ENCODE measurements at places on chromosomes 6 and 20.

DNA sequence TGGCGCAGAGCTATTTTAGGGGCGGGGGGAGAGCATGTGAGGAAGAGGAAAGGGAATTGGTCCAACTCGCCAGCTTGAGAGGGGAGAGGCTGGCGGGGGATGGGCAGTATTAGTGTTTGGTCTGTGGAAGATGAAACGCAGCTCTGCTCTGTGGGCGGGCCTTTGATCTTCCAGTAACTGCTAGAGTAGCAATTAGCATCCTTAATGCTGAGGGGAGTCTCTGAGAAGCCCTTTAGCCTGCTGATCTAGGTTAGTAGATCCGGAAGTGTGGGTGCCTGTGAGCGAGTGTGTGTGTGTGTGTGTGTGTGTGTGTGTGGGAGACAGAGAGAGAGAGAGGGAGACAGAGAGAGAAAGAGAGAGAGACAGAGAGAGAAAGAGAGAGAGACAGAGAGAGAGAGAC, 117.2 kb upstream of the BACH2 start:
- no peak for DNase-seq

DNA sequence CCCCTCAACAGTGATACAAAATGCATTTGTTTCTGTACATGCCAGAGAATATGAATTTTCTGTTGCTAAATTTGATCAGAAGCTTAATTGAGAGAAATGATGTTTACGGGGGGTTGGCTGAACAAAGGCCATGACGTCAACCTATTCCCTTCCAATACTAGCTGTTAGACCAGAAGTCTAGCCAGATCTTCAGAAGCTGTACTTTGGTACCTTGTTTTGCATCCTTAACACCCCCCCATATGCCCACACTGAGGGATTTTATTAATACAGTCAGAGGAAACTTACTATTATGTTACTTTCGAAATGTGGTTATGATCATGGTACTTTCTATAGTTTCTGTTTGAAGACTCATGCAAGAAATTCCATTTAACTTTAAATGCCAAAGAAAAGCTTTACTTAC, 3.1 kb downstream of the NCOA7 start:
- DNase-seq, result no peak

- DNase-seq, result no peak
Observed at GRCh38 chr6:4939241-4939640, 64.6 kb downstream of the RPP40 start.

- DNase-seq, result no peak
Observed at GRCh38 chr20:2690718-2691117, 1.9 kb upstream of the EBF4 start.

GRCh38 chr20:25318471-25319240, 70.8 kb downstream of the PYGB start:
- no peak for DNase-seq

GRCh38 chr6:100203400-100203799, 209.4 kb upstream of the MCHR2 start:
- peak; percentile 31 for DNase-seq

- DNase-seq, result no peak
Observed at GRCh38 chr20:63230800-63231268, 4.9 kb upstream of the BIRC7 start.

GRCh38 chr6:21271428-21272155, 322.0 kb upstream of the SOX4 start:
- DNase-seq, result no peak

DNA sequence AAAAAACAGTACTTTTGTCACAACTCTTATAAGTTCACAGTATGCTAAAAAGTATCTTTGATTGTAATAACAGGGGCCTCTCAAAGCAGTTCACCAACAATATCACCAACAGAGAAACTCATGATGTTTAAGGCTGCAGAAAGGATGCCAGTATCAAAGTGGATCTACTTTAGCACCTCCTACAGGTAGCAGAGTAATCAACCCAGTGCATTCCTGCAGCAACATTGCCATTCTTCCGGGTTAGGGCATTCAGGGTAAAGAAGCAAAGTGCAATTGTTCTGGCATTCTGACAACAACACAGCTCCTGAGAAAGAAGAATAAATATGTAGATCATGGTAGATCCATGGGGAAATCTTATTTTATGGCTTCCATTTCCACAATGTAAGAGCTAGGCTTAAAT, 7.6 kb upstream of the SLC17A4 start:
- DNase-seq, result no peak

GRCh38 chr20:15138548-15139126, 801.2 kb upstream of the FLRT3 start:
- DNase-seq, result no peak

DNA sequence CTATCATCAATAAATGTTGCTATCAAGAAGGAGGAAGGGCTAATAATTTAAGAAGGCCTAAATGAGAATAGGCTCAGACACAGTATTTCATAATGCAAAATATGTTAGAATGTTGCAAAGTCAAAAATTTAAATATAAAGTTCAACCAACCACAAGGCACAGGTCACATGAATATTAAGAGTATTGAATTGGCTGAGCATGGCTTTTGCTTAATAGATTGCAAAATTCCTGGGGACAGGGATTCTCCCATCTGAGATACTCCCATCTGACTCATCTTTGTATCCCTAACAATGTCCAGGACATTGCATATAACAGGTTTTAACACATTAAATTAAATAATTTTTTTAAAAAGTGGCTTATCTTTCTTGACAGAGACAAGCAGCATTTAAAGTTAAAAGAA, 32.9 kb upstream of the UTRN start:
- DNase-seq, result no peak

DNA sequence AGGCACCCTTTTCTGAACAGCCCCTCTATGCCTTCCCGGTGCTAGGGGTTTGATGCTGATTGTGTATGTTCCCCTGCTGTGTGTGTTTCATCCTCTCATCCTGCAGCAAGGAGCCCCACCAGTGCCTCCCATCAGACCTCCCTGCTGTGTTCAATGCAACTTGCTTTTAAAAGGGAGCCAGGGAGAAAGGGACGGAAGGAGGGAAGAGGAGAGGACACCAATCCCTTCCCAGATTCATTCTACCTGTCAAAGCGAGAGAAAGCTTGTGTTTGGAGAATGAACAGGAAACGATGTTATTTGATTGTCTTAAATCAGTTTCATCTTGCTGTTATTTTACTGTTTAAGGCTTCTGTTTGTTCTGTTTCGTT, 259.2 kb downstream of the ADGB start:
- no peak for DNase-seq

- DNase-seq, result no peak
Observed at GRCh38 chr20:49280463-49281058, 2.7 kb upstream of the ZNFX1 start.

DNA sequence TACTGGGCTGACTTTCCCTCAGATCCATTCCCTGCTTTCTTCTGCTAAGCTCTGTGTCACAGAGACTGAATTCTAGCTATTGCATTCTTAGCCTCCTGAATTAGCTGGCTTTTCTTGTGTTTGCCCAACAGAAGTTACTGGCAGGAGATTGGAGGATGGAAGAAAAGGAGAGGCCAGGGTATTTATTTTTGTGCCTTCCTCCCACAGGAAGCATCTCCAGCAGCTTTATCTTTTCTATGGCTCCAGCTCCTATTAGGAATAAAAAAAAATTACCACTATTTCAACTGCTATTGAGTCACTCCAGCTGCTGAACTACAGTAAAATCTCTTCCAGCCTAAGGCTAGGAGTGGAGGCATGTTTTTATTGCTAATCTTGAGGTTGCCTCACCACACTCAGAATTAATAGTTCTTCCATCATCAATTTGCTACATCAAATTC, 492.4 kb downstream of the RFPL4B start:
- DNase-seq, result no peak

- no peak for DNase-seq
Observed at GRCh38 chr20:3803854-3804253, 7.7 kb downstream of the CDC25B start.

DNA sequence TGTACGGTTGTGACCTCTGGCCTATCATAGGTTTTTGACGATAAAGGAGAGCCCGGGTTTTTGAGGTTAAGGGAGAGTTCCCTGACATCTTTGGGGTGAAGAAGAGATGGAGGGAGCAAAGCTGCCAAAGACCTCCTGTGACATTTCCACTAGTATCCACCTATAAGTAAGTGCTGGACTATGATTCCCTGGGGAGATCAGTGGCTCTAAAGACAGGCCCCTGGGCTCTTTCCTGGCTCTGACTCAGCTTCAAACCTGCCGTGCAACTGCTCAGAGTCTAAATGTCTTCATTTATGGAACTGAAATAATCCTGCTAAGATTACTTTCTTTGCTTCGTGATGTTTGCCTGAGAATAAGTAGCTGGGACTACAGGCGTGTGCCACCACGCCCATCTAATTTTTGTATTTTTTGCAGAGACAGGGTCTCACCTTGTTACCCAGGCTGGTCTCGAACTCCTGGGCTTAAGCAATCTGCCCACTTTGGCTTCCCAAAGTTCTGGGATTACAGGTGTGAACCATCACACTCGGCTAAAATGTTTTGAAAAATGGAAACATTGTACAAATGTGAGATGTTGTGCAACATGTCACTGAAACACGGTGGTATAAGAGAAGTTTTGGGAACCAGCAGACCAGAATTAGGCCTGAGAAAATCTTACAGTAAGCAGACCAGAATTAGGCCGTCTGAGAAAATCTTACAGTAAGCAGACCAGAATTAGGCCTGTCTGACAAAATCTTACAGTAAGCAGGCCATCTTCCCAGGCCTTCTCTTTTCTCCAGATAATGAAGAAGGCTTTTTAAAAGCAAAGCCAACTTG, 1.1 kb upstream of the PAQR8 start:
- DNase-seq, result no peak

- DNase-seq, result no peak
Observed at GRCh38 chr6:118963003-118963402, 28.0 kb upstream of the MCM9 start.

DNA sequence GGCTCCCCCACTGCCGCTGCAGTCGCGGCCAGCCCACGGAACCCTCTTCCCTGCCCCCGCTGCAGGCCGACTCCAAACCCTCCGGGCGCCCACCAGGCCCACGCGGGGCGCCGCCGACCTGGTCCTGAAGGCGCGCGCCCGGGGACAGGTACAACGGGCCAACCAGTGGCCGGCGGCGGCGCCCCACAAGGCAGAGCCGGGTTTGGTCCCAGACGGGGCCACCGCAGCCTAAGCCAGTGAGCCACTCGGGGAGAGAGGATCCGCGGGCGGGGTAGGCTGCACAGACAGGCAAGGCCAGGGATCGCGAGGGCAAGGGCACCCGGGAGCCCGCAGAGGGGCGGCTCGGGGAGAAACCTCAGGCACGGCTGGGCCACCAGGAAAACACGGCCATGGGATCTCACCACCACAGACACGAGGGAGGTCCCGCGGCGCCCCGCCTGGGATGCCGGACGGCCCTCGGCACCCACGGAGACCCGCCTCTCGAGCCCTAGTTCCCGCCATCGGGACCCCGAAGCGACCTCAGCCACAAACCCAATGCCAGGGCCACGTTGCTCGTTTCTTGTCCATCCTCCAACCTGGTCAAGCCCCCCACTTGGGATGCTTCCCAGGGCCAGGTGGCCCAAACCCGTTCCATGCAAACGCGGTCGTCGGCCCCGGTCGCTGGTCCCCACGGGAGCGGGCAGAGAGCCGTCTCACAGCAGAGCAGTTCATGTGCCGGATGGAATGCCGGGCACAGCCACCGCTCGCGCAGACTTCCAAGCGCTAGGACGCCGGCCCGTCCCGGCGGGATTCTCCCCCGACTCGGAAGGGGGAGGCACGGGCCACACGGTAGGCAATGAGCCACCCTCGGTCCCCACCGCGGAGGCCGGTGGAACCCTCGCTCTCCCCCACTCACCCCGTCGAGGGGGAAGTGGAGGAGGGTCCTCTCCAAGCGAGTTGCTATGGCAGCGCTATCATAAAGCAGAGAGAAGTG, 1956.6 kb upstream of the DEFB115 start:
- DNase-seq, result no peak

DNA sequence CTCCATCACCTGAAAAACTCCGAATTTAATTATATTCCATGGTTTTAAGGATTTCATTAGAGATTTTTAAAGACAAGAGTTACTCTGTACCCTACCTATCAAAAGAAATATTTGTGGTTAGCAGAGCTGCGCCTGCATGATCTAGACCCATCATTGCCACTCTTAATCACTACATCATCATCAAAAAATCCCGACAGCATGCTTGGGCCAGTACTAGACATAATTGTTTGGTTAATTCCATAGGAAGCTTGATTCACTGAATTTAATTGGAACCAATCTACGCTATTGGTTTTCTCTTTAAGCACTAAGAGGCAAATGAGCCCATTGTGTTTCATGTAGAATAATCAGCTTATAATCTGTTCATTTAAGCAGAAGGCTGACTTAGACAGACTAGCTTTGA, 33.4 kb upstream of the RNF217 start:
- DNase-seq, result no peak

GRCh38 chr6:11586536-11586935, 49.0 kb downstream of the TMEM170B start:
- DNase-seq, result peak; percentile 59

GRCh38 chr6:127102299-127102698, 16.2 kb upstream of the RSPO3 start:
- peak; percentile 47 for DNase-seq

- no peak for DNase-seq
Observed at GRCh38 chr20:41145821-41146620, 8.7 kb downstream of the PLCG1 start.

GRCh38 chr6:79495246-79495645, 42.0 kb downstream of the LCA5 start:
- no peak for DNase-seq

GRCh38 chr6:87794922-87795885, 93.2 kb upstream of the AKIRIN2 start:
- DNase-seq, result no peak

- DNase-seq, result no peak
Observed at GRCh38 chr6:47375426-47375825, 65.7 kb upstream of the TNFRSF21 start.

DNA sequence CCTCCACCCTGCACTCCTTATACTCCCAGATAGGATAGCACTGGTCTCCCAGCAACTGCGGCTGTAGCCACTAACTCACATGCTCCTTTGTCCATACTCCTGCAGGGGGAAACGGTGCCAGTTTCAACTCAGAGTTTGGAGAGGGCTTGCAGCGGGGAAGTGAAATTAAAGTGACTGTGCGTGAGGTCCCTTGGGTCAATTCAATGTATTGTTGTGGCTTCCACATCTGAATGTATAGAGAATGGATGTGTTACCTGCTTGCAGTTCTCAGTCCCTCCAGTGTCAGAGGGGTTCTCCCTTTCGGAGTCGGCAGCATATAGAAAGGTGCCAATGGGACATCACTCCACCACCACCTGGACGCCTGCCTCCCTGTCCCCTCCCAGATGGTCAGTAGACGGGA, 93.6 kb upstream of the CNKSR3 start:
- DNase-seq, result no peak

DNA sequence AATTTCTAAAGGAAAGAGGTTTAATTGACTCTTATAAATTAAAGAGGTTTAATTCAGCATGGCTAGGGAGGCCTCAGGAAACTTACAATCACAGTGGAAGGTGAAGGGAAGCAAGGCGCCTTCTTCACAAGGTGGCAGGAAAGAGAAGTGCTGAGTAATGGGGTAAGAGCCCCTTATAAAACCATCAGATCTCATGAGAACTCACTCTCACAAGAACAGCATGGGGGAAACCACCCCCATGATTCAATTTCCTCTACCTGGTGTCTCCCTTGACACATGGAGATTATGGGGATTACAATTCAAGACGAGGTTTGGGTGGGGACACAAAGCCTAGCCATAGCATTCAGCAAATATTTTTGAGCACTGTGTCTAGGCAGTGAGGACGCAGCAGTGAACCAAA, 3.9 kb upstream of the IPCEF1 start:
- DNase-seq, result no peak

- DNase-seq, result no peak
Observed at GRCh38 chr20:52684176-52684575, 288.0 kb upstream of the TSHZ2 start.

- DNase-seq, result no peak
Observed at GRCh38 chr6:37005827-37006567, 542 bp downstream of the FGD2 start.

GRCh38 chr6:105402090-105402938, 568 bp downstream of the PREP start:
- DNase-seq, result no peak

Measured in SW 1271 (cell line).